NCI-H2081 treated with DMSO at 0.1 percent for 48 hours (cell line): ENCODE measurements at places on chromosomes 5 and 9.

DNA sequence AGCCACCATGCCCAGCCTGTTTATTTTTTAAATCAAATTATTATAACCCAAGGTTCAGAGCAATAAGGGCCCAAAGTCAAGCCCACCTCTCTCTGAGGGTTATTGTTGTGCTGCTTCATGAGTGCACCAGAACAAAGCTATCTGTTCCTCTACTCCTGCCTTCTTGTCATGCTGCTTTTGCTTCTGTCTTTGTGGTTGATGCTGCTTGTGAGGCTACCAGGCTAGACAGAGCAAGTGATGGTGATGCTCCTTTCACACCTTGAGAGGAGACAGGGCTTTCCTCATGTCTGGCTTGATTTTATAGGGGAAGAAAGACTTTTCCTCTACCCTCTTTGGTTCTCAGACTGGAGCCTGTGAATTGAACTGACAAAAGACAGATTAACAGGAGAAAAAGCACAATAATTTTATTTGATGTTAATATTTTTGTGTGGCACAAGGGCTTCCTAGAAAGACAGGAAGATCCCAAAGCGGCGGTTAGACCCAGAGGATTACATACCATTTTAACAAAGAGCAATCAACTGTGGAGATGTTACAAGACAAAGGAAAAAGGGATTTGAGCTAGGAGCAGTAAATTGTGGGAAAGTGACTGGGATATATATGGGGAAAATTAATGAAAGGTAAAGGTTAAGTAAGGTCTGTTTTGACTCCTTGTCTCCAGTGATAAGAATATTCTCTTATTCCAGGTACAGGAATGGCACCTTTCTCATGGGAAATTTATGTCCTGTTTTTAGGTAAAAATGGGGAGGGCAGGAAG is 4.4 kb upstream of the CD180 start:
- DNase-seq, result no peak

DNA sequence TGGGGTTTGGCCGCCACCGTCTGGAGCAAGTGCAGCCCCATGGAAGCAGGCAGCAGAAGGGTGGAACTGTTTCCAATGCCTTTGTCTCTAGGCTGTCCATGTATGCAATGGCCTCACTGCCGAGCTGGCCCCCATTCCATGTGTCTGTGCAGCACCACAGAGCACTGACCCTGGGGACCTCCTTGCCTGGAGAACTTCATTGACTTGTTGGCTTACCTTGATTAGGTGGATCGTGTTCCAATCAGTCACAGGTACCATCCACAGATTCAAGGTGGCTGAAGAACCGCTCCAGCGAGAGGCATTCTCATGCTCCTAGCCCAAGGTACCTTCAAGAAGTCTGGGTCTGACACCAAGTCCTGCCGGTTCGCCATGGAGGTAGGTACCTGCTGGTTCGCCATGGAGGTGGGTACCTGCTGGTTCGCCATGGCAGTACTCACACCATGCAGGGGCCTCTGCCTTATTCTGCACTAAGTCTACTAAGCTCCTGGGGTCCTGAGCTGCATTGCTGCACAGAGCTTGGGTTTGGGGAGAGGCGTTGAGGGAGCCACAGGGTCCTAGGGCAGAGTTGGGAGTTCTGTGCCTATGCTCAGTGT is 358.3 kb upstream of the IRX1 start:
- no peak for DNase-seq

- DNase-seq, result no peak
Measured at GRCh38 chr9:83533296-83533695, 4.9 kb downstream of the FRMD3 start.

DNA sequence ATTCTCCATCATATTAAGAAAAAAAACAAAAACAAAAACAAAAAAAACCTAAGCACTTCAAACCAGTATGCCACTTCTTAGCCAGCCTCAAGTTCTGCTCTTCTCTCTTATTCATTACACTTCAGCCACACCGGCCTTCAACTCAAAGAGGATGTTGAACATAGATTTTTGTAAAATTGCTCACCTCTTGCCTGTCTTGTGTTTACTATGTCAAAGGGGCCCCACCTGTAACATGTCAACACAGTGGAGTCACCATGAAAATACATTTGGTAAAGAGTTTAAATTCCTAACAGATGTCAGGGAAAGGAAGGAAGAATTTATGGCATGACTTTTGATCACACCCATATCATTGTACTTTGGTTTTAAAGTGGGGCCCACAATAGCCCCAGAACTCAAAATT is 121.1 kb upstream of the GHR start:
- DNase-seq, result no peak
